Kidney glomerular epithelial cell (primary cell): ENCODE measurements at places on chromosomes 16 and 17.

- DNase-seq: no peak
Observed at GRCh38 chr17:20925954-20926353, 116.9 kb downstream of the USP22 start.

DNA sequence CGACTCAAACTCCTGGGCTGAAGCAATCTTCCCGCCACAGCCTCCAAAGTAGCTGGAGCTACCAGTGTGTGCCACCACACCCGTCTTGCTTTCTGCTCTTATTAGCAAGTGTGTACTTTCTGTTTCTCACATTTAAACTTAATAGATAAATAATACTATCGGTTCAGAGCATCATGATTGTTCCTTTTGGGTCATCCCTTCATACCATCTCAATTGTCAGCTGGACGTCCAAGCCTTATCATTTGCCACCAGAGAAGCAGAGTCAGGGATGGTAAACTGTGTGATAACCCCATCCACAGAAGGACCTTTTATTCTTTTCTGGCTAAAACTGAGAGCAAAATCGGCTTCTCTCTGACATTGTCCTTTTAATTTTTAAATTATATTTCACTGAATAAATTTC lies 279.8 kb upstream of the GOT2 start:
- no peak for DNase-seq

DNA sequence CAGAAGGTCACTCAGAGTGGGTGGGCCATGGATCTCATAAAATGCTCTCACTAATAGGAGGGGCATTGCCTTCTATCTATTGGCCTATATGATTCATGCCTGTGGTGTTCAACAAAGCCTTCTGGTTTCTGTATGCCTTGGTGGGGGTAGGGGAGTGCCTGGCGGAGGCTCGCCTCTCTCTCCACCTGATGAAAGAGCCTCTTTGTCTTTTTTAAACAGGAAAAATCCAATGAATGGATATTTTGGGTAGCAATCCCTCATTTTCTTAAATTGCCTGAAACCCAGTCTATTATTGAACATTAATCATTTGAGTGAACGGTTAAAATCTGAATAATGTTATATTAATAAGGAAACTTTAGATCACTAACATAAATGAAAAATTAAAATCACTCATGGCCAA lies 90.6 kb downstream of the TOX3 start:
- DNase-seq: no peak

- no peak for DNase-seq
Observed at GRCh38 chr17:14557480-14557879, 256.6 kb downstream of the HS3ST3B1 start.

DNA sequence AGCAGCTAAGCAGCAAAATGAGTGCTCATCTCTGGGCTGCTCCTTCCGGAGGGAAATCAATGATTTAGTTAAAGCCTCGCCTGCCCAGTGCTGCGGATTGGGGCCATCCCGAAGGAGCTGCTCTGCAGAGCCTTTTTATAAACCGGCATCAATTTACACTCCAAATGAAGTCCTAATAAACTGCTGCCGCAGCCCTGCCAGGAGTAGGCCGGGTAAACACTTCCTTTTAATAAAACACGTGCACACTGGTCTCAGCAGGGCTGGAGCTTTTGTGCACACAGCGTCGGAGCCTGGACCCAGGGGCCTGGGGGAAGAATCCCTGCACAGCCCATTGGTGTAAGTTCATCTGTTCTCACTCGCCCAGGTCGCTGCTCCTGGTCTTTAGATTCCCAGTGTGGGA lies 79.6 kb upstream of the HS3ST2 start:
- DNase-seq: no peak

- no peak for DNase-seq
Observed at GRCh38 chr17:70987867-70988340, 818.6 kb downstream of the KCNJ2 start.

GRCh38 chr16:3095869-3096268 lies 3.2 kb downstream of the ZSCAN10 start:
- no peak for DNase-seq

GRCh38 chr17:35947156-35947585 lies 3.7 kb upstream of the LYZL6 start:
- peak; percentile 28 for DNase-seq

DNA sequence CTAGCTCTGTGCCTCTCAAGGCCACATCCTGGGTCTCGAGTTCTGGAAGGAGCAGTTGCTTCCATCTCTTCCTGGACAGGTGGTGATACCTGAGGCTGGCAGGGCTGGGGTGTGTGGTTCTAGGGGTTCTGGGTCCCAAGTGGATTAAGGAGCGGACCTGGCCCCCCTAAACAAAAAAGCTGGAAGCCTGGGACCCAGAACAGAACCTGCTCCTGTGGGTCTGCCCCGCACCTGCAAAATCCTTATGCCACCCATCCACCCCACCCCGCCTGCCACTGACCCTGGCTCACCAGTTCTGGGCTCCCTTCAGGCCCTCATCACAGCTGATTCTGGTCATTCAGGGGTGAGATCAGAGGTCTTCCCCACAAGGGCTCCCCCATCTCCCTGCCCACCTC lies 44.8 kb downstream of the ADCY7 start:
- no peak for DNase-seq

DNA sequence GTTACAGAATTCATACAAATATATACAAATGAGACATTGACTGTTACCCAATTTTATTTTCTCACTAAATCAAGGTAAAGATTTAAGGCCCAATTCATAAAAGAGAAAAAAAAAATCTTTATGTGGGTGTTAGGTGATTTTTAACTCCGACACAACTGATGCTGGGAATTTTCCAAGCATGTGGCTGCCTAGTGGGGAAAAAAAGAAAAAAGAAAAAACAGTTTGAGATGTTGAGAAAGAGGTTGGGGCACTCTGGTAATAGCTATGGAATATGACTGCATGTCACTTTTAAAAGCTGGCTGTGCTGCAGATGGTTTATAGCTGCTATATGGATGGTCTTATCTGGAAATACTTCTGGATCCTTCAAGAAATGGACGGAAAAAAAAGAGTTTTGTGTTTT lies 739.9 kb upstream of the SOX9 start:
- no peak for DNase-seq

- no peak for DNase-seq
Observed at GRCh38 chr17:27209316-27209715, 84.6 kb upstream of the WSB1 start.

GRCh38 chr17:31688701-31689100 lies 170.3 kb downstream of the COPRS start:
- no peak for DNase-seq

- DNase-seq: no peak
Observed at GRCh38 chr16:22189473-22190080, 16.5 kb upstream of the EEF2K start.

- no peak for DNase-seq
Observed at GRCh38 chr17:3904501-3904900, 11.6 kb upstream of the CAMKK1 start.

DNA sequence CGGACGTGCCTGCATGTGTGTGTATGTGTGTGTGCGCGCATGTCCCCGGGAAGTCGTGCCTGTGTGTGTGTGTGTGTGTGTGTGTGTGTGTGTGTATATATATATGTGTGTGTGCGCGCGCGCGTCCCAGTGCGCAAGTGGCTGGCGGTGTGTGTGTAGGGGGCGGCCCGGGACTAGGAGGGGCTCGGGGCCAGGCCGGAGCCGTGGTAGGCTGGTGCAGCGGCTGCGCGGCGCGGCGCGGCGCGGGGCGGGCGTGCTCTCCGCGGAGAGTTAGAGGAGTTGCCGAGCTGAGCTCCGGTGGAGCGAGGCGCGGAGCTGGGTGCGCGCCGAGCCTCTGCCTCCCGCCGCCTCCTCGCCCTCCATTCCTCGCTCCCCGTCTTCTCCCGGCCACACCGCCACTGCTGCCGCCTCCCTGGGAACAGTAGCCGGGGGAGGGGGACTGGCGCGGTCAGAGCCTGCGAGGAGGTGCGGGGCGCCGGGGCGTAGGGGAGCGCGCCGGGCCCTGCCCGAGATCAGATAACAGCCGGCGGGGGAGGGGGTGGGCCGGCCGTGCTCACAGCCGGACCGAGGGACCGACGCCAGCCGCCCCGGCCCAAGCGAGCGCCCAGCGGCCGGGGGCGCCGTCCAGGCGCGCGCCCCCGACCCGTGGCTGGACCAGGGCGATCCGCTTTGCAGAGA lies at the start of gene KCNJ12:
KCNJ12 (plus strand) TSS at position 277 of the 678 bp plus-strand sequence. CDS start 38,986 bp downstream, outside the sequence.
- DNase-seq: peak; percentile 2

DNA sequence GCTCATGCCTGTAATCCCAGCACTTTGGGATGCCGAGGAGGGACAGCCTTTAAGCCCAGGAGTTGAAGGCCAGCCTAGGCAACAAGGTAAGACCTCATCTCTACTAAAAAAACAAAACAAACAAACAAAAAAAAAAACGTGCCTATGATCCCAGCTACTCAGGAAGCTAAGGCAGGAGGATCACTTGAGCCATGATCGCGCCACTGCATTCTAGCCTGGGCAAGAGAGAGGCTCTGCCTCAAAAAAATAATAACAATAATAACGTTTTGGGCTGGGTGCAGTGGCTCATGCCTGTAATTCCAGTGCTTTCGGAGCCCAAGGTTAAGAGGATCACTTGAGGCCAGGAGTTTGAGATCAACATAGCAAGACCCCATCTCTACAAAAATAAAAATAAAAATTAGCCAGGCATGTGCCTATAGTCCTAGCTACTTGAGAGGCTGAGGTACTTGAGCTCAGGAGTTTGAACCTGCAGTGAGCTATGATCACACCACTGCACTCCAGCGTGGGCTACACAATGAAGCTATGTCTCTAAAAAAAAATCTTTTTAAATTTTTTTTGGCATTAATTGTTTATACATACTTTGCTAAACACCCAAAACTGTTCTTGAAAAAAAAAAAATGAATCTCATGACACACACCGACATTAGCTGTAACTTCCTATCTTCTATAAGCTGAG lies 3.3 kb downstream of the PHLPP2 start:
- no peak for DNase-seq

DNA sequence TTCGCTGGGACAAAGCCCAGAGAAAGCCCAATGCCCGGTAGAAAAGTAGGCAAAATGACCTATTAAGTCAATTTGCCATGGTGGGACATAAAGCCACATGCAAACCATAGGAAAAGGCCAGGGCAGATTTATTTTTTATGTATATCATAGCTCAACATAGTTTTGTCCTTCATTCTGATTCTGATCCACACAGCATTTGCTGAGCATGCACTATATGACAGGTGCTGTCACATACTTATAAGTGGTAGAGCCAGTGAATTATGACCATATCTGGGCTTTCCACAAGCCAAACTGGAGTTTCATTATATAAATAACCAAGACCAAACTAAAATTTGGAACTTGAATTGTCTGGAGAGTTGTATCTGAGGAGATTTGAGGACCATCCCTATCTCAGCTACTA lies 74.3 kb downstream of the CA10 start:
- no peak for DNase-seq

GRCh38 chr16:4604401-4604800 lies 10.3 kb downstream of the UBALD1 start:
- no peak for DNase-seq

DNA sequence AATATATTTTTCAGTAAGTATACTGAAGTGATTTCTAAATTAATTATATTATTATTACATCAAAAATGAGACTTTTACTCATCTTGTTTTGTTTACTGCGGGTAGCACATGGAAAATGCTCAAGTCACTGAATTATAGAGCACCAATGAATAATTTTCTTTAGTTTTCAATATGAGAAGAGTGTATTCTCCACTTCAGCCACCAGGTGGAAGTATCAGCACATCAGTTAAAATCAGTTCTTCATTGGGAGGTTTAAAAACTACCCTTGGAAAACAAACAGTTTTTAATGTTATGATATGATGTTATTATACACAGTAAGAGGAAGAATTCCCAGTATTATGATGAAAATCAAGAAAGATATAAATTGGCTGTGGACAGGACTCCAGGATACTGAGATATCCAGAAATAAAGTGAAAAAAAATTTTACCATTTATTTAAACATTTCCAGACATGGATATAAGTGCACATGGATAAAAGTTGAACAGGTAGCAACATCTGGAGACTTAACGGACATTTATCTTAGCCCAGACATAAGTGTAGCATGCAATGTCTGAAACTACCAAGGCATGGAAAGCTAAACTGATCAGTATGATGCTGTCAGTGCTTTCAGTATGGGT lies 467.3 kb downstream of the KCNJ2 start:
- peak; percentile 37 for DNase-seq

GRCh38 chr16:17273142-17273561 lies 197.6 kb downstream of the XYLT1 start:
- DNase-seq: peak; percentile 41
